ENCODE measurements at places on chromosomes 4 and X.

- no peak for DNase-seq
Observed at GRCh38 chr4:120055795-120056194, 10.9 kb downstream of the MAD2L1 start.

DNA sequence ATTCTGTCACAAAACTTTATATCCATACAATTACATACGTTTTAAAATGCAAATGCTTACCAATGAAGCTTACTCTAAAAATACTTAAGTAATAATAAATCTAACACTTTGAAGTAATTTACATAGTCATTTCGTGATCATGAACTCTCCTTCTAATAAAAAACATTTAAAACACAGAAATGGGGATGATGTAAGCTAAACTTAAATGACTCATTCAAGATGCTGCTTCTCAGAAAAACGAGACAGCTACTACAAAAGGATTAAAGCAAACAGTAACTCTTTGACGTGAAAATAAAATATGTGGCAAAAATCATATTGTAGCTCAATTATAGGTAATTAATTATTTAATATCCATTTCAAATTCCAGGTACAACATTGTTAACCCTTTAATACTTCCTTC is 148.7 kb downstream of the FGF16 start:
- DNase-seq, result no peak

GRCh38 chrX:145848448-145848847 is 30.8 kb downstream of the SLITRK2 start:
- no peak for DNase-seq

DNA sequence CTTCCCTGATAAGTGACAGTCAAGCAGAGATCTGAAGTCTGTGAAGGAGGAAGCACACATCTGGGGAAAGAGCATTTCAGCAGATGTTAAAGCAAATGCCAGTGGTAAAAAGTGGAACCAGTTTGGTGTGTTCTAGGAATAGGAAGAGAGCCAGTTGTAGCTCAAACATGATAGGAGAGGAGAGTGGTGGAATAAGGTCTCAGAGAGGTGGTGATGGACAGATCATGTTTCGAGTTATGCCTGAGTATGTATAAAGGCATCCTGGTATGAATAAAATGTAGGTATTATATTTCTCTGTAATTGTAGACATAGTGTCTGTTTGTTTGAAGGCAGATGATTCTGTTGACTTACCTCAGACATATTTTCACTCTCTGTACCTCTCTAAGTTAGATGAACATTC is 89.1 kb downstream of the LARP7 start:
- DNase-seq, result no peak

- no peak for DNase-seq
Observed at GRCh38 chr4:566508-567295, 9.4 kb downstream of the TMEM271 start.

DNA sequence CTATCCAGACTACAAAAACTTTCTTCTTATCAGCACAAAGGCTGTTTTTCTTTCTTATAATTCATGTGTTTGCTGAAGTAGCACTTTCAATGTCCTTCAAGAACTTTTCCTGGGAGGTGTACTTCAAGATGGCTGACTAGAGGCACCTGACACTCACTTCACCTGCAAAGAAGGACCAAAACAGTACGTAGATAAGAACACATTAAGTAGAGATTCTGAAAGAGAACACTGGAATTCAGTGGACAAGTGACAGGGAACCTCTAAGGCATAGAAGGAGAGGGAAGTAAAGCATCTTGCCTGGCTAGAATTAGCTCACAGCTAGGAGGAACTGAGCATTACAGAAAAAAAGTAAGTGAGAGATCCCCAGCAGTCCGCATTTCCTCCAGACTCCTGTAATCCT is 21.7 kb upstream of the BMP15 start:
- no peak for DNase-seq

All from vagina (tissue), 2 donors.